ENCODE measurements at places on chromosomes 4 and X. TPM values are rescaled to one million over a fixed set of nuclear protein-coding genes. Genes with fewer than 3 reads are reported as not detected.

DNA sequence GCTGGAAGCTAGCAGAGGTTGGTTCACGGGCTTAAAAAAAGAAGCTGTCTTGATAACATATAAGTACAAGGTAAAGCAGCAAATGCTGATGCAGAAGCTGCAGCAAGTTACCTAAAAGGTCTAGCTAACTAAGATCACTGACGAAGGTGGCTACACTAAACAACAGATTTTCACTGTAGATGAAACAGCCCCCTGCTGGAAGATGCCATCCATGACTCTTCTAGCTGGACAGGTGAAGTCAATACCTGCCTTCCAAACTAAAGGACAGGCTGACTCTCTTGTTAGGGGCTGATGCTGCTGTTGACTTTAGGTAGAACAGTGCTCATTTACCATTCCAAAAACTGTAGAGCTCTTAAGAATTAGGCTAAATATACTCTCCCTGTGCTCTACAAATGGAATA, 99.5 kb downstream of the FBXW7 start:
- no peak for DNase-seq

The TKTL1 gene
- not detected for total RNA-seq

DNA sequence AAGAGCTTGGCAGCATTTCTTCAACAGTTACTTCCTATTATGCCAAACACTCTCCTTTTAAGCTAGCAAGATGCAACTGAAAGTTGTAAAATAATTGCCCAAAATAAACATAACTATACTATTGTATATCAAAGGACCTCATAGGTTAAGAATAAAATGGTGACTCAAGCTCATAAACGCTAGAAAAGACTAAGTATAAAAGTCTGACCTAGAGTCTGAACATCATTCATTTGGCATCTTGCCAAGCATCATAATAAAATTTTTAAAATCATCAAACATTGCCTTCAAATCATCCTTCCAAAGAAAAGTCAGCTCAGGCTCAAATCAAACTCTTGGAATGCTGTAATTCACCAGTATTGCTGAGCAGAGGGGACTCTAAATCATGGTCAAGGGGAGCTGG, 281.2 kb downstream of the QDPR start:
- no peak for DNase-seq

The PDZD4 gene
- total RNA-seq, result 0.68 TPM

DNA sequence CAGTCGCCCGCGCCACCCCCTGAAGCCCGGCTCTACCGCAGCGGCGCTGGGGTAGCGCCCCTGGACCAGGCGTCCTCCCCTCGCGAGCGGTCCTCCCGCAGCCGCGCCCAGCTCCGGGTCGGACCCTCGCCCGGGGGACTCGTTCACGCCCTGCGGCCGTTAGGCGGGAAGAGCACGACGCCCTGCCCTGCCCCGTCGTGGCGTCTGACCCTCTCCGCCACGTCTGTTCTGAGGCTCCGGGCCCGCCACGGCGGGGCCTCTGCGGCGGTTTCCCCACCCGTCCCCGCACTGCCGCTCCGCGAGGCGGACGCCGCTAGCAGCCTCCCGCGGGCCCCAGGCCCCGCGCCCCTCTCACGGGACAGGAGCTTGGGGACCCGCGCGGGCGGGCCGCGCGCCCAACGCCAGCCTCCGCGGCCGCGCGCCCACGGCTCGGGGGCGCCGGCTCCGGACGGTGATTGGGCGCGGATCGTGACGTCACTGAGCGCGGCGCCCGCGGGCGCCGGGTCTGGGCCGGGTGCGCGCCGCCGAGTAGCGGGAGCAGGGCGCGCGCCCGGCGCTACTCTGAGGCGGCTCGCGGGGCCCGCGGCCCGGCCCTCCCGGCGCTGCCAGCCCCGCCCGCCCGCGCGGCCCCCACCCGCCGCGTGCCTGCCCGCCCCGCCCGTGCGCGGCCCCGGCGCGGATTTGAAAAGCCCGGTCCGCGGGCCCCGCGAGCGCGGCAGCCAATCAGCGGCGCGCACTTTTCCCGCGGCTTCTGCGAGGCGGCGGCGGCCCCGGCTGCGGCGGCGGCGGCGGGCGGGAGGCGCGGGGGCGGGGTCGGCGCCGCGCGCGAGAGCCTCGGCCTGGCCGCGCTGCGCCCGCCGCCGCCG, at the start of gene NSD2:
NSD2 (plus strand) TSS at position 816 of the 866 bp plus-strand sequence. CDS start 29,262 bp downstream, outside the sequence.
- DNase-seq, result peak; percentile 92

The SLIT2 gene
- 0.34 TPM for total RNA-seq

The MTCP1 gene
- total RNA-seq, result 9.9 TPM

DNA sequence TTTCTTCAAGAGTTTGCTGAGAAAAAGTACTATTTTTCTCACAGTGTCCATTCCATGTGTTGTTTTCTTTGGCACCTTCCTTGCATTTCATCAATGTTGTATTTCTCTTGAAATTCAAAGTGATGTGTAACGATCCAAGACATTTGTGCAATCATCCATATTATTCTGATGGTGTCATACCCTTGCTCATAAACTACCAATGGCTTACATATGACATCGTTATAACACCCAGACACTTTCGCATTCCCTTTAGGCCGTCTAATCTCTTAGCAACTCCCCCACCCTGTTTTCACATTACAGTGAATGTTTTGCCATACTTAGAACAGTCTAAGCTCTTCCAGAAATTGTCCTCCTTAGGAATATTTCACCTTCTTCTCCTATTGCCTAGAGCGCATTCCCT, 1779.0 kb downstream of the PCDH7 start:
- no peak for DNase-seq

DNA sequence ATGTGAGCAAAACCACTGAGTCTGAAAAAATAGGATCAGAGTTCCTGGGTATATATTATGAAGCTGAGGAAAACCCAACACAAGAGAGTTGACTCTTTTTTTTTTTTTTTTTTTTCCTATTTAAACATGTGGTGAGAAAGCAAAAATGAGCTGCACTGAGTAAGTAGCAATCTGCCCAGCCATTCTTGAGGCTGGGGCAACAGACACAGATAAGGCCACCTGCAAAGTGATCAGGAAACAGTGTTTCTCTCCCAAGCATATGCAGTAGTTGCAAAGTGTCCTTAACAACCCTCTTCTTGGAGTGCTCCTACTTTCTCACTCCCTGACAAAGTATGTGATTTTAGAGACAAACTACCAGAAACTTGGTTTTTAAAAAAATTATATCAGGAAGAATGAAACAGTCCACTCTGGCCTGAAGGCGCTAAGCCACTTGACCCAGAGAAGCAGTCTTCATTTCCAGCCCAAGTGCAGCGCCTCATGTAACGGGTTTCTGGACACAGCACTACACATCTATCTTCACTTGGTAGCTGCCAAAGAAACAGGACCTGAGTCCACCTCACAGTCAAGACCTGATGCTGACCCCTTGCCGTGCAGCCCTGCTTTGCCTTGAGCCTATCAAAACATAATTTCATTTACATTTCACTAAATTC, 124.6 kb upstream of the MAP3K15 start:
- DNase-seq, result no peak

GRCh38 chr4:19971829-19972228, 279.9 kb upstream of the SLIT2 start:
- peak; percentile 1 for DNase-seq

DNA sequence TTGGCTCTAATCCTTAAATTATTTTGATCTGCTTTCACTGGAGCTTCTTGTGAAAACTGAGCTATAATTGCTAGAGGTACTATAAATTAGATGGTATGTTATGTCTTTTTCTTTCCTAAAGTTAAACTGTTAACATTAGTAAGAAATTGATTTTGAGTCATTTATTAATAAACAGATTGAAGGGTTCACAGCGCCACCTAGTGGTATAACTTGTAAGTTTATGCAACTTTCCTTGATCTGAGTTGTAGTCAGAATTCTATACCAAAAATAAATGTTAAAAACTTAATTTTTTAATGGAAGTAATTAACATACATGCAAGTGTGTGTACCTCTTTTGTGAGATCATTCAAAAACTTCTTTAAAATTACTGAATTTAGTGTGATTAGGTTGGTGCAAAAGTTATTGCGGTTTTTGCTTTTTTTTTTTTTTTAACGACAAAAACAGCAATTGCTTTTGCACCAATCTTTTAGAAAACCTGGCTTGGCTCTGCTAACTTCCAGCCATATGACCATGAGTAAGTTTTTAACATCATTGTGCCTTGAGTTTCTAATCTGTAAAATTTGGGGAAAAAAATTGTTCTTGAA, 151.5 kb downstream of the CENPC start:
- peak; percentile 68 for DNase-seq

- no peak for DNase-seq
Measured at GRCh38 chrX:42933187-42933586, 155.2 kb upstream of the PPP1R2C start.

The USP17L22 gene
- not detected for total RNA-seq

DNA sequence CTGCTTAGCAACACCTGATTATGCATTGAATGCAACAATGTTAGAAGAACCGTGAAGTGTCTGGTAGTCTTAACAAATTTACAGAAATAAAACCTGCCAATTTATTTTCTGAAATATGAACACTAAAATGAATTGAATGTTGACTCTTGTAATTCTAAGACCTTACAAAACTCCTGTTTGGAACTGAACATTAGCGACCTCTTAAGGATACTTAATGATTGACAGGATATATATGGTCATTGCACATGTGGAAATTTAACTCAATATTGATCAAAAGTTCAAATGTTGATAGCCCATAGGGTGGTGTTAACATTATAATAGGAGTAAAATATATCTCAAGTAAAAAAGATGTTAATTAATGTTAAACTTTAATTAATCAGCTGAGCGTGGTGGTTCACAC, 79.1 kb downstream of the TECRL start:
- no peak for DNase-seq

GRCh38 chr4:105272002-105272401, 125.3 kb downstream of the TET2 start:
- no peak for DNase-seq

The PLXNB3 gene
- 14.1 TPM for total RNA-seq

The EPHA5 gene
- total RNA-seq, result not detected

DNA sequence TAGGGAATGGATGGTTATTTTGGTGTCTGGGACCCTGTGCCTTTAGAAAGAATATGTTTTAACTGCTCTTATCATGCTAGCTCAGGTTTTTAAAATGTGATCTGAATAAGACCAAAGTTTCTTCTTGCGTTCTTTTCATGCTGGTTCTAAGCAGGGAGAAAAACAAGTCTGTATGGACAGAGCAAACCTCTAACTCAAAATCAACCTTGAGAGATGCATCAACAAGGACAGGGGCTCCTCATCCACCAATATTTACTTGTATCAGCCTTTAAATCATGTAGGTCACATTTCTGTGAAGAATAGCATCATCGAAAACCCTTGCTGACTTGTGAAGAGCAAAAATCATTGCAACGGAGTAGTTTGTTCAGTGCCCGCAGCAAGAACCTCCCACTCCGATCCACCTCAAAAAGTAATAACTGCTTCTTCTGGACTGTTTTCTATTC, 1.2 kb downstream of the ATP10D start:
- DNase-seq, result peak; percentile 12

The CYSLTR1 gene
- not detected for total RNA-seq

The CFI gene
- total RNA-seq, result 94.8 TPM

GRCh38 chrX:51332188-51332942, at the start of gene NUDT10:
Gene NUDT10 (plus strand): TSS chrX:51332822. CDS start chrX:51332966, 144 bp downstream.
- DNase-seq, result peak; percentile 5

DNA sequence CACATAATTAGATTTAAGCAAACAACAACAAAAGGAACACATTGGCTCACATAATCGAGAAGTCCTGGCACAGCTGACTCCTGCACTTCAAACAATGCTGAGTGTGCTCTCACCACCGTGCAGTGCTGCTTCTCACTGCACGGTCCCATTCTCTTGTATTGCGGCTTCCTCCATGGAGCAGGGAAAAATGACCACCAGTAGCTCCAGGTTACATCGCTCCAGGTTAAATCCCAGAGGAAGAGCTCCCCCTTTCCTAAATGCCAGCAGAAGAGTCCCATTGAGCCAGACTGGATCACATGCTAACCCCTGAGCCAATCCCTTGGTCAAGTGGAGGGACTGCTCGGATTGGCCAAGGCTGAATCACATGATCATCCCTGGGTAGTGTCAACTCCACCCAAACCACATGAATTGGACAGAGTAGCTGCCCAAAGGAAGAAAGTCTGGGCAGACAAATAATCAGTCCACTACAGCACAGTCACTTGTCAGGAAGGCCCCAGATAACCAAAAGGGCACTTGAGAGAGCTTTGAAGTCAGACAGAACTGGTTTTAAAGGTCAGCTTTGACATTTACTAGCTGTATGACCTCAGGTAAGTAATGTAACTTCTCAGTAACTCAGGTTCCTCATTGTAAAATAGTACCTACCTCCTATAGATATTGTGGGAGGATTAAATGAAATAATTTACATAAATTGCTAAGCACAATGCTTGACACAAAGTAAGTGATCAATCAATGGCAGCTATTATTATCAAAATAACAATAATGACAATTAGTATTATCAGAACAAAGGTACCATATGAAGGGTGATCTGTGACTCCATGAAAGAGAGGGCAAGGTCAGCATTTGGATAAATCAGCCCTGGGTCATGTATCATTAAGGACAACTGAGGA, 14.3 kb downstream of the TEC start:
- no peak for DNase-seq

GRCh38 chr4:38717604-38718003, 53.6 kb downstream of the KLF3 start:
- peak; percentile 89 for DNase-seq

GRCh38 chr4:111991163-111991562, 154.1 kb upstream of the FAM241A start:
- no peak for DNase-seq

GRCh38 chrX:73916931-73917667, 354.1 kb downstream of the CHIC1 start:
- peak; percentile 89 for DNase-seq

DNA sequence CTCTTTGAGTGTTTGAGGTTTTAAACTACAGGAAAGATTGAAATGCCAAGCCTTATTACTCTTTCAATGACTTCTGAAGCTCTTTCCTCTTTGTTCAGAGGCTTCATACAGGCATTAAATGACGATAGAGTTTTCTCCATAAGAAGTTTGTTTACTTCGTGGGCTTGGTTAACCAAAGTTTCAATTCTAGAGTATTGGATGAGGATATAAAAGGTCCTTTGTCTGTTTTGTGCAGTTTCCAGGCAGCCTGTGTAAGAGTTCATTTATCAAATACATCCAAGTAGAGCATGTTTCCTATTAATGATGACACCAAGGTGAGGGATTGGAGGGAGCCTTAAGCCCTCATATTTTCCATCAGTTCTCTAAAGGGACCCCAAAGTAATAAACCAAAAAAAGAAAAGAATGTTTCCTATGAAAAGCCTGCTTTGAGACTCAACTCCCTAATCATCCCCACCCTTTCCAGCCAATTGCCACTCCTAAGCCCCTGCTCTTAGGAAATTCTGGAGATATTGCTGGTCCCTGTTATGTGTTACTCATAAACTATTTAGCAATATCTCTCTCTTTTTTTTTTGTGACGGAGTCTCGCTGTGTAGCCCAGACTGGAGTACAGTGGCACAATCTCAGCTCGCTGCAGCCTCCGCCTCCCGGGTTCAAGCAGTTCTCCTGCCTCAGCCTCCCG, 106.2 kb upstream of the IL13RA1 start:
- DNase-seq, result no peak

The TMEM128 gene
- total RNA-seq, result 15.8 TPM

The FANCB gene
- 6.8 TPM for total RNA-seq

GRCh38 chr4:14035076-14035475, 407.6 kb upstream of the BOD1L1 start:
- no peak for DNase-seq

DNA sequence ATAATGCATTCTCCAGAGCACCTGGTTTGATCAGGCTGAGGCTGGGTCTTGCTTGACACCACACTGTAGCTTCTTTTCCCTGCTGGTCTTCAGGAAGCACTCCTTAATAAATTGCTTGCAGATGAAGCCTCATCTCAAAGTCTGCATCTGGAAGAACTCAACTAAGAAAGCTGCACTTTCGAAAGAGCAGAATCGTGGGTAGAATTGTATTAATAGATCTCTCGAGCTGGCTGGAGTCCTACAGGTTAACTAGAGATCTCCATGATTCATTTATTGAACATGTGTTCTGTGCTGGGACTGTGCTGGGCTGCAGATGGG, 152.7 kb downstream of the STK32B start:
- DNase-seq, result no peak

- DNase-seq, result no peak
Measured at GRCh38 chr4:142347241-142347640, 498.9 kb downstream of the INPP4B start.
